ENCODE measurements at places on chromosomes 1 and 21.

- DNase-seq = no peak
Observed at GRCh38 chr1:192588546-192588945, 13.0 kb downstream of the RGS1 start.

DNA sequence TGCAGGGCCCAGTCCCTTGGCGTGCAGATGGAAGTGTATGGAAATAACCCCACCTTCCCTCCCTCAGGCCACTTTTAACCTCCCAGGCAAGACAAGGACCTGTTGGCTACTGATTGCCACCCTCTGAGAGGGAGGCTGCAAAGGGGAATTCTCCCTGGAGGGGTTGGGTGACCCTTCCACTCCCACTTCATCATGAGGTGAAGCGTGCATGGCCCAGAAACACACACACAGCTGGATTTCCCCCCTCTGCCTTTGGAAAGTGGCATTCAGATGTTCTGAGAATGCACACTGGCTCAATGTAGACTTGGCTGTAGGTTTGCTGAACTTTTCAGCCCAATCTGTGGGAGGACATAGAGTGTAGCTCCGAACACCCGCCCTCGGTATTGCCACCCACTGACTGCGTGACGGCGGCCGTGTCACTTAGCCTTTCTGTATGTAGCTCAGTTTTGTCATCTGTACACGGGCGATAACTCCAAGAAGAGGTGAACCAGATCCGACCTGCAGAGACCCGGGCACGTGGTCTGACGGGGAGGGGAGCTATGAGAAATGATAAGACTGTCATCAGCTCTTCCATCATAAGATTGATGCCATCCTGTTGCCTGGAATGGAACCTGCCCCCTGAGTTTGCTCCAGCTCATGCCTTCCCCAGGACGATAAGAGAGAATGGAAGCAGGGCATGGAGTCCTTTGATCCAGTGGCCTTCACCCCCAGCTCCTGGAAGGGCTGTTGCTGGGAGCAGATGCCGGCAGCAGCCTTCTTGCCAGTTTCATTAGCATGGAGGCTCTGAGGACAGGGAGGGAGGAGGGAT is 19.3 kb downstream of the MIIP start:
- DNase-seq = no peak

DNA sequence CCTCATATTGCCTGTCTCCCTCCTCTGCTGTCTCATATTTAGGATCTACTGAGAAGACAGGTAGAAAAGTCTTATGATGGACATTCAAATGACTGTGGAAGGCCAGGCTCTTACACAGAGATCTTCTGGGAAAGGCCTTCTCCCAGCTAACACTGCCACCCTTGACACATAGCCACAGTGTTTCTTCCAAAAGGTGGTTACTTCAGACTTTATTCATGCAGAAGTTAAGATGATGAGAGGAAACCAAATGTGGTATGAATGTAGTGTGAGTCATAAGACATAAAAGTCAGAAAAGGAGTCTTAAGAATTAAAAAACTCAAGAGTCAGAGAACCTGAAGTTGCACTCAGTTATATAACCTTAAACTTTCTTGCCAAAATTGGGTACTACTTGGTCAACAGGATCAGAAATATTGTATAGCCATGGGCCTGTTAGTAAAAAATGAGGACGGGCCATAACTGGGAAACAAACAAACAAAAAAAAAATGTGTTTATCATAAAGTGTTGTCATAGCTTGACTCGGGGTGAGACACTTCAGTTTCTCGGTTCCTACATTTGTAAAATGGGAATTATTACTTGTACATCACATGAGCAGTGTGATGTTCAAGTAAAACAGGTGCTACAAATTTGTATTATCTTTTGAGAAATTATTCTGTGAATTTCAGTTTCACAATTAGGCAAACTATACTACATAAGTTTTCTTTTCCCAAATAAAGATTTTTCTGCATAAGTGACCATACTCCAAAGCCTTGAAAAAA is 1.2 kb upstream of the DENND1B start:
- no peak for DNase-seq

DNA sequence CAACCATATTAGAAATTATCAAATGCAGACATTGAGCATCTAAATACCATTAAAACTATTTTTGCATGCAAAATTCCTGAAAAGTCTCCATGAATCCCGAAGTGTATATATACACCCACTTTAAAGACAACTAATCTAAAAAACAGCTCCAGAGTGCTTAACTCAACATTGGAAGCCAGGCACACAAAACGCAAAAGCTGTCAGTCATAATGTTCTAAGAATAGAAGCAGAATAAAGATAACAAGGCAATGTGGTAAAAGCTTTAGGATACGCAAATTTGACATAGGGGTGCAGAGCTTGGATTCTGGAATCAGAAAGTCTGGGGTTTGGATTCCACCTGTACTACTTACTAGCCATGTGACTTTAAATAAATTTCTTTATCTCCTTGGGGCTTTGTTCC is 62.5 kb downstream of the SMYD3 start:
- DNase-seq = no peak

GRCh38 chr1:18005238-18005637 is 102.4 kb upstream of the IGSF21 start:
- no peak for DNase-seq

DNA sequence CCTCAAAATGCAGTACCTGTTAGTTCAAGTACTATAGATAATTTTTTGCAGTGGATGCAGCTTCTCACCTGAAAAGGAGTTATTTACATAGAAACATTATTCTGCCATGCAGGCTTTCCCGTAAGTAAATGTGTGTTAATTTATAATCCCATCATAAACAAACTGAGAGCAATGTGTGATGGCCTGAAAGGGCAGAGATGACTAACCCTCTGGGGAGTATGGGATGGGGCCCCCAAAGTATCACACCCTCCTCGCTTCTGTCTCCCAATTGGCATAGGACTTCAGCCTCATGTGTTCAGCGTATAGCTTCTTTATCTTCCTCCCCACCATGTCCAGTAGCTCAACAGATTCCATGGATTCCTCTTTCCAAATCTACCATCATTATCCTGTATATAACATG is 7.6 kb downstream of the HMGCL start:
- no peak for DNase-seq

All from activated naive CD4-positive, alpha-beta T cell (primary cell).